LoVo (cell line): ENCODE measurements at places on chromosomes 16 and 17.

DNA sequence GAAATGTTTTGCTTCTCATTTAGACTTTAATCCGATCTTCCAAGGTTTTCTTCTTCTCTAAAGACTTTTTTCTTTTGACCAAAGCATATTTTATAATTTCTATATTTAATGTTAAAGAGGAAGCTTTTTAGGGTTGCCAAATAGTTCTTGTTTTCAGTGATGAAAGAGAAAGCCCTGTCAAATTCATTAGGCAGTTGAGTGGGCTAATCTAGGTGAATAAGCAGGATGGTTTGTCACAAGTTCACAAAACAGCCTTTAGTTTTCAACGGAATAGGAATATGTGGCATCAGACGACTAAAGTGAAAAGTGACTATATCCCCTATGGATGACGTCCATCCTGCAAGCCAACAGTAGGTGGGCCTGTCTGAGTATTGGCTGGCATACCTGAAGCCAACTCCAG is 118.8 kb downstream of the NLK start:
- no peak for DNase-seq

- no peak for DNase-seq
Measured at GRCh38 chr17:19343671-19344151, 18.8 kb downstream of the B9D1 start.

DNA sequence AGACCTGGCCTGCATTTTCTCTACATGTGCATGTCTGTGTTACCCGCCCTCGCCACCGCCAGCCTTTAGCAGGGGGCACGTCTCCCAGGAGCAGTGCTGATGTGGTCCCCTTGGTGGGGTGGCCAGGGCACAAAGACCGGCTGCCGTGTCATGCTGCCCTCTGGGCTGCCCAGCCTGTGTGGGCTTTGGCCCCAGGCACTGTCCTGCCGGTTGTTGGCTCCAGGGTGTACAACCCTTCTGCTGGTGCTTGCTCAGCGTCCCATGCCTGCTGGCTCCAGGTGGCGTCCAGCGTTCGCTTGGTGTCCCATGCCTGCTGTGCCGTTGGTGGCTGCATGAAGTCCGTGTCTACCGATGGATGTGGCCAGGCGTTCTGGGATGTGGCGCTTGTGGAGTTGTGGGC is 4.1 kb downstream of the BAIAP2 start:
- DNase-seq: no peak

DNA sequence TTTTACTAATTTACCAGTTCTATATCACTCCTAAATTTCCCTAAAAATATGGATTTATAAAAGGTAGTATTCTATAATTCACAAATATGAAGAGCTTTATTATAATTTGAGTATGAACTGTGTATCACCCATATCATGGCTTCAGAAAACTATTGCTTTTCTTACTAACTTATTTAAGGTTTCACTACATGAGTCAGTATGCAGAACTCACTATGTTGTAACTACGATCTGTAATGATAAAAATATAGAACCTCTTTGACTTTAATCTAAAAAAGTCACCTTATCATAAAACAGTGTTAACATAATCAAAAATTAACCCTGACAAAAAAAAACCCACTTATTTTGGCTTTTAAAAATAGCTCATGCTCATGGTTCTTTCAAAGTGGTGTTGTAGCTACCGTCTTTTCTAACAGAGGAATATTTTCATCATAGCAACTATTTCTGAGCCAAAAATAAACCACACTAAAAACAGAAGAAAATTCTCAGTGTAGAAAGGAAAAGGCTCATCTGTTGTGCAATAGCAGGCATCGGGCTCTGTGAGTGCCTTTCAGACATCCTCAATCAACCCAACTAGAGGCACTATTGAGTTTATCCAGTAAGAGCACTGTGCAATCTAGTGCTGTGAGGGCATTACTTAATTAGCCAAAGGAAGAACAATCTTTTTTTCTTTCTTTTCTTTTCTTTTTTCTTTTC is 42.1 kb downstream of the ITGAM start:
- DNase-seq: no peak

DNA sequence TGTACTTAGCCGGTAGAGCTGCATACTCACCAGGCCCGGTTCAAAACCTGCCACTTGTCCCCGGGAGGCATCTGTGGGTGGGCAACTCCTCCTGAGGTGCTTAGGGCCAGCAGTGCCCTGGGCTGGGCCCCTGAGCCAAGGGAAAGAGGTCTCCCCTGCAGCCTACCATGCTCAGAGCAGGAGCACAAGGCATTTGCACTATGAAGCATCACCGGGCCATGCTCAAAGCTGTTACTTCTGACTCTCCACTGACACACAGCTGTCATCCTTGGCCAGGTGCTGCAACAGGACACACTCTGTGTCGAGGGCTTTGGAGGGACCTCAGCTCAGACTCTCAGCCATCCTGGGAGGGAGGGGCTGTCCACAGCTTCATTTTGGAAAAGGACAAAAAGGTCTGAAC is 37.2 kb downstream of the SLC38A8 start:
- no peak for DNase-seq

- no peak for DNase-seq
Measured at GRCh38 chr16:11674818-11675560, 6.7 kb downstream of the SNN start.

DNA sequence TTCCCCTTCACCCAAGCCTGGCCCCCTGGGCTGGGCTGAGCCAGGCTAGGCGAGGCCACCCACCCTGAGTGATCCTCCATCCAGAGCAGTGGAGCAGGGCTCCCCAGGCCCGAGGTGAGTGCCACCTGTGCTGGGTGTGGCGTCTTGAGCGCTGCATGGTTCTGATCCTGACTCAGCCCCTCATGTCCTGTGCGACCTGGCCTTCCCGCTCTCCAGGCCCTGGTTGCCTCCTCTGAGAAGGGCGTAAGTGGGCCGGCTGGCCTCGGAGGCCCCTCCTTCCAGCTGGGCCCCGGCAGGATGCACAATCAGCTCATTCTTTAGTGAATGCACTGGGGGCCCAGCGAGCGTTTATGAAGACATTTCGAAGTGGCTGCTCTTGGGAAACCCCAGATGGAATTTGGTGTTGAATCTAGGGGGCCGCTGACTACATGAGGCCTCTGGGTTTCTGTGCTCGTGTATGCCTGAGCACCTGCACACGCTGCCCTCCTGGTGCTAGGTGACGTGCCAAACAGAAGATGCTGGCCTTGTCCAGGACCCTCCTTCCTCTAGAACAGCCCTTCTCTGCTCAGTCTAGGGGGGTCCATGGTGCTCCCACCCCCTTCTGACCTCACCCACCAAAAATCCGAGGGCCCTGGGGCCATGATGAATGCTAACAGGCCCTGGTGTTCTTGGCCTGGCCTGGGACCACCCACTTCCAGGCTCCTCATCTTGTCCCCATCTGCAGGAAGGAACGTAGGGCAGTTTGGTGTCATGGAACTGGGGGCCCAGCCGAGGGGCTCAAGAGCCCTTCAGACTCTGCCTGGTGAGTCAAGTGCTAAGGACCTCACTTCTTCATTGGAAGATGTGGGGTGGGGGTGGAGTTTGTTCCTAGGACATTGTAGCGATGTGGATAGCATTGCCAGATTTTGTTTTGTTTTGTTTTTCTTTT is 3.6 kb upstream of the TMEM92 start:
- DNase-seq: no peak

DNA sequence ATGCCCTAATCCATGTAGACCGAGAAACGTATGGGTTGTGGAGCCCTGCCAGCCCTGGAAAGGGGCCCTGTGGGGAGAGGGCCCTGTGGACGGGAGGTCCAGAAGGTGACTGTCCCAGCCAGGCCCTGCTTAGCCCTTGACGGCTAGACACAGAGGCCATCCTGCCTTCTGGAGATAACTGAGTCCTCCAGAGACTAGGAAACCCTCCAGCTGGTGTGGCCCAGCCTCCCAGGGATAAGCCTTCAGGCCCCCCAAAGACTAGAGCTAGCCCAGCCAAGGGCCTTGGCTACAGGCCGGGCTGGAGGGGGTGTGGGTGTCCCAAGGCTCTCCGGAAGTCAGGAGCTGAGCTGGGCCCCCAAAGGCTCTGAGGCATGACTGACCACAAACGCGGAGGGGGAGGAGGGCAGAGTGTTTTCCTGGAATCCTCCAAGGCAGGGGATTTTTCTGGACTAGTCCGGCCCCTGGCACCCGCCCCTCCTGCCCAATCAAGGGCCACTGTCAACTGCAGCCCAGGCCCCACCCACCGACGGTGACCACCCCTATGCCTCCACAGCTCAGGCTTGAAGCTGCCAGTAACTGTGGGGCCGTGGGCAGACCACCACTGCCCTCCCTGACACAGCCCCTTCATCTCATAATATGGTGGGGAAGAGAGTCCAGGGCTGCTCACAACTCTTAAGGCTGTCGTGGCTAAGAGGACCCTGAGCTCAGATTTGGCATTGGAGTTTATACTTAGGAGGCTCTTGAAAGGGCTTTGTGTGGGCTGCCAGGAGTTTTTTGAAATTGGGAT is 885 bp upstream of the VASN start:
- no peak for DNase-seq

DNA sequence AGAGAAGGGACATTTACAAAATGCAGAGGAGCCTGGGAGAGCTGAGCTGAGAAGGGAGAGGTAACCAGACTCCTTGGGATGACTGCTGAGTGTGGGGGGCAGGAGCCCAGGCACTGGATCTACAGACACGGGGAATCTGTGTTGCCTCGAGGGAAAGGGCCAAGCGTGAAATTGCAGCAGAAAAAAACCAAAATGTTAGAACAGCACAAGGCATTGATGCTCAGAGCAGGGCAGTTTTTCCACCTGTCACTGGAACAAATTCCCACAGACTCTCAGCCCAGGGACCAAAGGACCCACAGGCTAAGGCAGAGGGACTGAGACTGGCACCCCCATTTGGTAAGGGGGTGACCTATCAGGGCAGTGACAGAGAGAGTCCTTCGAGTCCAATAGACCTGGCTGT is 2.0 kb downstream of the PITPNM3 start:
- no peak for DNase-seq

GRCh38 chr17:43701318-43701743 is 39.6 kb upstream of the MEOX1 start:
- no peak for DNase-seq

- DNase-seq: no peak
Measured at GRCh38 chr16:14652726-14653125, 20.0 kb downstream of the BFAR start.

DNA sequence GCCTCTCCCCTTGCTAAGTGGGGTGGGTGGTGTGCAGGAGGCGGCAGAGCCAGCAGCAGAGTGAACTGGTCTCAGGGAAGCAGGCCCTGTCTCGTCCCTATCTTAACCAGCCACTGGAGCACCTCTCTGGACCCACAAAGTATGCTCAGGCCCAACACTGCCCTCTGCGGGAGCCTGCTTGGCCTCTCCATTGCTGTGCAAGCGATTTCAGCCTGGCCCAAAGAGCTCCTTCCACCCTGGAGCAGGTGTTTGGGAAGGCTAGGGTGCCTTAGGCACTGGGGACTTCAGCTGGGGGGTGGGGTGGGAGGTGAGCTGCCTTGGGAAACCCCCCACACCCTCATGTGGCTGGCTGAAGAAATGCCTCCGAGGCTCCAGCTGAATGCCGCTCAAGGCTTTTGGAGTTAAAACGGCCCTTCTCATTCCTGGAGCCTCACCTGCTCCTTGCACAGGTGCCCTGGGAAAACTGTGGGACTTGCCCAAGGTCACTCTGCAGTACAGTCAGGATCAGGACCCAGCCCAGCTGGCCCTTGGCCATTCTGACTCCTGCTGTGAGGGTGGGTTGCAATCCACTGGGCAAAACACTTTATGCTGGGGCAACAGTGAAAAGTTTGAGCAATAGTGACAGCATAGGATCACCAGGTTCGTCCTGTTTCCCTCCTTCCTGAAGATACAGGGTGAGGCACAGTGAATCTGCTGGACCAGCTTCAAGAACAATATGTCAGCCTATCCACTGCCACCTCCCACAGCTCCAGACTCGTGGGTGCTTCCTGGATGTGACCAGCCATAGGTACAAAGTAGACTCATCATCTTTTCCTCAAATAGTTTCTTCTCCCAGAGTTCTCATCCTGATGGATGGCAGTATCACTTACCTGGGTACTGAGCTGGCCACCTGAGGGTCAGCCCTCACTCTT is 5.9 kb upstream of the UBE2O start:
- DNase-seq: no peak

DNA sequence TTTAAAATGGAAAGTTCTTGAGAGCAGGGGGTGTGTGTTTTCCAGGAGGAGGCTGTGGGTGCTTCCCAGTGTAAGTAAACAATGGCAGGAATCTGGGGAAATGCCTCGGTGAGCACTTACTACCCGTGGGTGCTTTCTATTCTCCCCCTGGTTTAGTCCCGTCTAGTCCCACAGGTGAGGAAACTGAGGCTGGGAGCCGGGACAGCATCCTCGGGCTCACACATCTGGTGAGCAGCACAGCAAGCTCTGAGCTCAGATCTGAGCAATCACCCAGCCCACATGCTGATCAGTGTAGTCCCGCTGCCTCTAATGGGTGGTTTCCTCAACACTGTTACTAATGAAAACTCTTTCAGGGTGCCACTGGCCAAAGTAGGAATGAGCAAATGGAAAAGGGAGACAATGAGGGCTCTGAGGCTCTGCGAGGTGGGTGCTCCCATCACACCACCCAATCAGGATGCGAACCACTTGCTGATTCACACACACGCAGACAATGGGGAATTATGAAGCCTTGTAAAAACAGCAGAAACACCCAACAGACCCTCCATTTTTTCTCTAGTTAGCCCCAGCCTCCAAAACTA is 202.6 kb downstream of the PARN start:
- DNase-seq: no peak

DNA sequence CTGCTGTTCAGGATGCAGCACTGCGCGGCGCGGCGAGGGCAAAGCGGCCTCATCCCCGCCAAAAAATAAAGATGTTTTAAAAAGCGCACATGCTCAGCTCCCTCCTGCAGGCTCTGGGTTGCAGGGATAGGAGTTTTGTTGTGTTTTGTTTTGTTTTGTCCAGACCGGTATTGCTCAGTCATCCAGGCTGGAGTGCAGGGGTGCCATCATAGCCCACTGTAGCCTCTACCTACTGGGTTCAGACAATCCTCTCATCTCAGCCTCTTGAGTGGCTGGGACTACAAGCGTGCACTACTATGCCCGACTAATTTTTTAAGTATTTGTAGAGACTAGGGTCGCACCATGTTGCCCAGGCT is 636 bp downstream of the WWOX start:
- DNase-seq: peak; percentile 54

GRCh38 chr17:13429201-13429600 is 172.5 kb downstream of the HS3ST3A1 start:
- DNase-seq: no peak

GRCh38 chr17:3647769-3648555 is 11.4 kb downstream of the CTNS start:
- no peak for DNase-seq
